Fibroblast of skin of left biceps (primary cell): ENCODE measurements at places on chromosomes 3 and 15.
A peak's percentile ranks its signal among the peaks of the same experiment; 100 is the strongest.

DNA sequence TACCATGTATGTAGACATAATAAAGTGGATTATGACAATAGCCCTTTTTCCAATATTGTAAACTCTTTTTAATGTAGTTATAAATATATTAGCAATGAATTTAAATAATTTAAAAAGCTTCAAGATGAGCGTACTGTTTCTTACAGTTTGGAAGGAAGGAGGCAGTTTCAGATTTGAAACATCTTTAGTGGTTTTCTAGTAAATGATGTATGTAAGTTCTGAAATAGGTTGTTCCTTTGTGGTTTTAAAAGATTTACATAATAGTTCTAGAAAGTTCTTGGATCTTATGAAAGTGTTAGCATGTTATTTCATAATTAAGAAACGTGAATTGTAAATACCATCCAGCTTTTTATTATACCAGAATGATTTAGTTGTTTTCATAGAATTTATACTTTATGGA is 16.0 kb downstream of the DNAJC19 start:
- no peak for DNase-seq

GRCh38 chr3:113194823-113195401 is 16.4 kb upstream of the BOC start:
- DNase-seq, result no peak

GRCh38 chr3:99317201-99317600 is 321.2 kb upstream of the COL8A1 start:
- DNase-seq, result no peak

DNA sequence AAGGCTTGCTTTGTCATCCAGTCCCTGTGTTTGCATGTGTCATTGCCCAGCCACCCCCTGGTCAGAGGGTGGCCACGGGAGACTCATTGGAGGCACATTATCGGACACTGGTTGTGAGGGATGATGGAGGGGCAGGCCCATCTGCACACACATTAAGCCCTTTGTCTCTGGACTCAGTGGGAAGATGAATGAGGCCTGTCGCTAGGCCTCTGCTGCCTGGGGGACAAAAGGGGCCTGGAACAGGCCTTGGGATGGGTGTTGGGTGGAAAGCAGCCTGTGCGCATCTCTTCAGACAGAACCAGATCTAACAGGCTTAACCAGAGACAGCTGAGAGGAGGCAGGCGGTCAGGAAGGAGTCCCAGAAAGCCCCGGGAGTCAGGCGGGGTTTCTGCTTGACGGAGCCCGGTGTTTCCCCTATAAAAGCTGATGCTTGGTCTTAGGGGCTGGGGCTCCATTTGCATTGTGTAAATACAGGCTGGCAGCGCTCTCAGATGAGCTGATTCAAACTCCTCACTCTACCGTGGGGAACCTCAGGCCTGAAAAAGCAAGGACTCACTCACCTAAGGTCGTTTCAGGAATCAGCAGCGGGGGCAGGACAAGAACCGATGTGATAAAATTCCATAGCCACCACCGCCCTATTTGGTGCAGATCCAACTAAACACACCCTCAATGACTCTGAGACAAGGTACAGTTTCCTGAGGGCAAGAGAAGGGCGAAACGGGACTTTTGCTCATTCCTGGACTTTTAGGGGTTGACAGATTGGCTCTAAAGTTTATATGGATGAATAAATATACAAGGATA is 17.1 kb upstream of the SKIC8 start:
- DNase-seq, result no peak

DNA sequence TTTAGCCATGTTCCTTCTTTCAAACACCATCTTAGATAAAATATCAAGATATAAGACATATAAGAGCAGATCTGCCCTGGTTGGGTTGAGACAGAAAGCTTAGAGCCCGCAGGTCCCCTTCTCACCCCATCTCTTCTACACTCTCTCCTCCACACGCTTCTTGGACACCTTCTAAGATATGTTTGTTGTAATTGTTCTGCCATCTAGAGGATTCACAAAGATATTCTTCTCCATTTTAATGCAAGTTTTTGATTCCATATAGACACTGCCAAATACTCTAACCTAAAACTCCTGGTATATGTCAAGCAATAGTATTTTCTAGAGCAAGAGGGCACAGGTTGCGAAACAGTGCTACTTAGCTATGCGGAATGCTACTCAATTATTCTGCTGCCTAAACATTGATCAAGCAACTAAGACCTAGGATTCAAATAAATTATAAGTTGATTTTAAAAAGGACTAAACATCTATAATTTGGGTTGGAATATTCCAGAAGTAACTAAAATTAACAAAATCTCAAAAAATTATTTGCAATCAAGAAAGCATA is 6.8 kb downstream of the CHRM5 start:
- no peak for DNase-seq

DNA sequence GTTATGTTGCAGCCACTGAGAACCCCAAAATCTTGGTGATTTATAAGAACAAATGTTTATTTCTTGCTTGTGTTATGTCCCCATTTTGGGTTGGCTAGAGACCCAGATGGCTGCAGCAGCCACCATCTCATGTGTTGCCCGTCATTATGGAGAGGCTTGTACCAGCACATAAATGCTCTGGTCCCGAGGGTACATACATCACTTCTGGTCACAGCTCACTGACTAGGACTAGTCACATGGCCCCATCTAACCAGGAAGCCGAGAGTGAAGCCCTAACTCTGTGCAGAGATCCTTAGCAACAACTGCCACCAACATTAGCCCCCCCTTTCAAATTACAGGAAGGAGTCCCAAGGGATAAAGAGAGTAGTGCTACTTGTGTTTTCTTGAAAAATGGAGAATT is 25.5 kb upstream of the HACD2 start:
- no peak for DNase-seq

- DNase-seq, result no peak
Measured at GRCh38 chr3:31218082-31218481, 314.6 kb upstream of the STT3B start.

- DNase-seq, result no peak
Measured at GRCh38 chr3:111615880-111616279, 20.7 kb upstream of the ZBED2 start.

- peak; percentile 62 for DNase-seq
Measured at GRCh38 chr3:59502806-59503205, 453.0 kb upstream of the CFAP20DC start.

- DNase-seq, result no peak
Measured at GRCh38 chr3:35894735-35895134, 255.4 kb downstream of the ARPP21 start.

DNA sequence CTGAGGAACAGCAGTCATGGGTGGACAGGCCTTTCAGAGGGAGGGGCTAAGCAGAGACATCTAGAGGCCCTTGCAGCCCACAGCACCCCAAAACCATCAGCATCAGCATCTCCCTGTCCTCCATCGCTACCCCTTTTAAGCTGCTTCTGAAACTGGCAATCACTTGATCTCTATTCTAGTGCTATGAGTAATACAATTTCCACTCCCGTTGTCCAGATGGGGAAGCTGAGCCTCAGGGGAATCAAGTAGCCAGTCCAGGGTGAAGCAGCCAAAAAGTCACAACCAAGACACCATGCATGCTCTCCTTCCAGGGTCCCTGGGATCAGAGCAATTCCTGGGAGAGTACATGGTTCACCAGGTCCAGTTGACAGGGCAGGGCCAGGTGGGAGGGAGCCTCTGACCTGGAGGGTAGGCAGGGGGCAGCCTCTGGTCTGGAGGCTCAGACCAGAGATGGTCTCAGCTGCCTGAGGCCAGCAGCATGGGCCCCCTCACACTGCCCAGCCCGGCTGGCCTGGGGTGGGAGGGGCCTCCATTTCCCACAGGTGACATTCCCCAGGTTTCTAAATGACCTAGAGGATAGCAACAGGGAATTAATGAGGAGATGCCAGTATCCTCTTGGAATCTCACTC is 30.0 kb downstream of the KLHL25 start:
- DNase-seq, result no peak

DNA sequence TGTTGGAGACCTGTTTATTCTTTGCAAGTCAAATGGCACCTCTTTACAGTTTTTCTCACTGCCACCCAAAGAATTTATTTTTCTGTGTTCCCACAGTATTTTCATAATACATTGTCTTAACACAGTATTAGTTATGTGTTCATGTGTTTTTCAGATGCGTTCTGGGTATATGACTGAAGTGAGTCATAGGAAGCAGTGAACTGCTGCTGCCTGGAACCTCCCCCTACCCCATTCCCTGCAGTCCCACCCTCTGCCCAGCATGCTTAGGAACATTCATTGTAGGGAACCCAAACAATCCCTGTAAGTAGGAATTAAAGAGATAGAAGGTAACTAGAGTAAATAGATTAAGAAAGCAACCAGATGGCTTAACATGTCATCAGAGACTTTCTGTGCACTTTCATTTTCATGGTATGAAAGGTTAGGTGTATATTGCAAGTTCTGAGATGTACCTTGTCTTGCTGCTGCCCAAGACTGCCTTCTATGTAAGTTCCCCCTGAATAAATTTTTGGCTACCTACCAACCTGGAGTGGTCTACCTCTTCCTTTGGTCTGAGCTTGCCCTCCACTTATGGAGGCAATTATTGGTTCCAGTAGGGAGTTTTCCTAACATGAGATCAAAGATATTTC is 21.9 kb upstream of the SQOR start:
- DNase-seq, result no peak

GRCh38 chr3:41715376-41715775 is 246.5 kb downstream of the ULK4 start:
- no peak for DNase-seq

- peak; percentile 74 for DNase-seq
Measured at GRCh38 chr3:171801738-171802589, 8.3 kb downstream of the PLD1 start.

DNA sequence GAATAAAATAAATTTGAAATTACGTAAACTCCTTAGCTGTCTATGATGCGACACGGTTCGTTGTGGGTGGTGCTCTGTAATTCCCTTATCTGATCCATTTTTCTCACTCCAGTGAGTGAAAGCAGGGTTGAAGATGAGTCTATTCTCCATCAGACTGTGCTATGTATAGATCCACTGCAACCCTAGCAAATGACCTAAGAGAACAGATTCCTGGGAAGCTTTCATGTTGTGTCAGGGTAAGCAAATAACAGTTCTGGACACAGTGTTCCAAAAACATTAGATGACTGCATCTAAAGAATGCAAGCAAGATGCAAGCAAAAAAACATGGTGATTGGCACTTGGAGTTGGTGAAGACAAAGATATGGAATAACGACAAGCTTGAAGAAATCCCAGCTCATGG is 239.3 kb downstream of the SLC9A9 start:
- no peak for DNase-seq

DNA sequence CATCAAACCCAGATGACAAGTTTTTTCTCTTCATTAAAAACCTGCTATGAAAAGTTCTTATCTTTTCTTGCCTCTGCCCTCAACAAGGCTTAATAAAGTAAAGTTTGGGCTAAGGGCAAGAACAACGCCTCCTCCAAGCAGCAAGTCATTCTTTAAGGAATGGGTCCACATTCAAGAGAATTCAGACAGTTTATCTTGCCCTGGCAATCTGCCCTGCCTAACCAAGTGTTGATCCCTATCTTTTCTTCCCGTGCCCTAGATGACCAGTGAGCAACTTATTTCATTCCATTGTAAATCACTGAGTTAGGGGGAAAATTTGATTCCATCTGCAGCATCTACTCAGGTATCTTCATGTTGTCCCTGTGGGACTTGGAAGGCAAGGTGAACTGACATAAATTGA is 370.3 kb upstream of the DPPA4 start:
- no peak for DNase-seq

- no peak for DNase-seq
Measured at GRCh38 chr3:22121068-22121701, 370.2 kb upstream of the ZNF385D start.

- DNase-seq, result no peak
Measured at GRCh38 chr15:32825219-32825618, 107.4 kb downstream of the GREM1 start.

- DNase-seq, result no peak
Measured at GRCh38 chr15:83127547-83128150, 20.2 kb downstream of the TM6SF1 start.

DNA sequence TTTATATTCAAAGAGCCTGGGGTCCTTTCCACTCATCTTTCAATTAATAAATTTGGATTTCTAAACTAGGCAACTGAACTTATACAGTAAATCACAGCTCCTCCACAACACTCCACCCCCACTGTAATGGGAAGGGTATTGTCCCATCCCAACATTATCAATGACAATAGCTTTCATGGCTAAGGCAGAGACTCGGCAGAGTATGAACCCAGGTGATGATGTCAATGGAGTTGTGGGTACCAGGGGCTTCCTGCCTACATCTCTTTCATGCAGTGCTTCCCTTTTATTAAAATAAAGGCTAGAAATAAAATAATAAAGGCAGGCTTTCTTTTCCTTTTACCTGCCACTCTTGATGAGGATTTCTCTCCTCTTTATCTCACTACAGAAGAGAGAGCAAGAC is 109.5 kb downstream of the ADAM10 start:
- no peak for DNase-seq

DNA sequence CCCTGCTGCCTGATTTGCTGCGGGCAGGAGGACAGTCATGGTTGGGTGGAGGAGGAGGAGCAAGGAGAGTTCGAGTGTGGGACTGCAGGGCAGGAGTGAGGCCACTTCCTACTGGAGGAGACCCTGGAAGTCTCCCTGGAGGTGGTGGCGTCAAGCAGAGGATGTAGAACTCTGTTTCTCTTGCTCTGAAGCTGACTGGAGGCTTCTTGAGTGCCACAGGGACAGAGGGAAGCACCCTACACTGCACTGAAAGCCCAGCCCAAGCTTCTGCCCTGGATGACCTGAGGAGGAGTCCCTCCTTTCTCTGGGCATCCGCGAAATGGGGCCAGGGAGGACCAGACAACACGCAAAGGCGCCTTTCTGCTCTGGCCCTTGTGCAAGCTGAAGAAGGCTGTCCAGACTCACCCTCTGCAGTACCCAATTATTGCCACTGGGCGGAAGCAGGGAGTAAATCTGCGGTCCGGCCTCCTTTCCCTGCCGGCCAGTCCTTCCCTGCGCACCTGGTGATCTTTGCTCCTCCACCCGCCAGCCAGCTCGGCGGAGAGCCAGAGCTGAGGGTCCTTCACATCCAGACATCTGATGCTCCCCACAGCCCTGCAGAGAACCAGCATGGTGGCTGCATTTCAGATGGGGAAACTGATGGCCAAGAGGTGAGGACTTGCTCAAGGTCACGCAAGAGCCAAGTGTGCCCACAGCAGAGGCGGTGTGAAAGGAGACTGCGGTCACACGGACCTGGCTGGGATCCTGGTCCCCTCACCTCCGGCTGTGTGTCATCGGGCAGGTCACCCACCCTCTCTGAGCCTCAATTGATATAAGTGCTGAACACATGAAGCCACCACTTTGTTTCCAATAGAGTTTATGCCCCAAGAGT is 207.1 kb downstream of the TBC1D2B start:
- no peak for DNase-seq
